Thoracic aorta endothelial cell (primary cell): ENCODE measurements at places on chromosomes 5 and 9. TPM values are rescaled to one million over a fixed set of nuclear protein-coding genes. Genes with fewer than 3 reads are reported as not detected.

Gene SPATA31E1
- total RNA-seq: not detected in 2 replicates

Gene GADD45G
- total RNA-seq: 0.29 and 0.53 TPM in 2 replicates

Gene DBH
- not detected in 2 replicates for total RNA-seq

Gene HK3
- total RNA-seq: not detected in 2 replicates

Gene SPOCK1
- 139 and 216 TPM in 2 replicates for total RNA-seq

Gene CXCL14
- not detected in 2 replicates for total RNA-seq

Gene GPX8
- 101 and 118 TPM in 2 replicates for total RNA-seq

Gene FBLL1
- total RNA-seq: 0.07 and 0.27 TPM in 2 replicates

Gene IL33
- total RNA-seq: 8.2 and 45.9 TPM in 2 replicates

Gene TMC1
- 2.2 and 3.2 TPM in 2 replicates for total RNA-seq

Gene UGT3A2
- total RNA-seq: not detected in 2 replicates

Gene EMB
- 0.07 and 0.13 TPM in 2 replicates for total RNA-seq

Gene LMNB1
- 137 and 152 TPM in 2 replicates for total RNA-seq

Gene GRIA1
- not detected in 2 replicates for total RNA-seq

Gene FBP1
- 1.6 and 13.2 TPM in 2 replicates for total RNA-seq

Gene SPATA31D4
- not detected in 2 replicates for total RNA-seq

Gene TBCA
- 180 and 195 TPM in 2 replicates for total RNA-seq

Gene ADAMTSL2
- not detected in 2 replicates for total RNA-seq

Gene NTRK2
- total RNA-seq: under 0.01 TPM in 1 of 2 replicates, not detected in the other

Gene TLE1
- total RNA-seq: 40.3 and 47.3 TPM in 2 replicates

Gene RPL37
- total RNA-seq: 172 and 319 TPM in 2 replicates

Gene SLC34A1
- not detected in 2 replicates for total RNA-seq

Gene HMMR
- 53.1 and 75.2 TPM in 2 replicates for total RNA-seq

Gene OTP
- not detected in 2 replicates for total RNA-seq

Gene SLC4A9
- total RNA-seq: not detected in 2 replicates

Gene FBXO38
- 87.9 and 111 TPM in 2 replicates for total RNA-seq

Gene ACTBL2
- not detected in 2 replicates for total RNA-seq

Gene TRIM14
- 8.2 and 12.2 TPM in 2 replicates for total RNA-seq

Gene TPD52L3
- total RNA-seq: not detected in 2 replicates

Gene OGN
- under 0.01 and 0.07 TPM in 2 replicates for total RNA-seq

Gene DOK3
- total RNA-seq: 0.86 and 2.8 TPM in 2 replicates

Gene N4BP3
- total RNA-seq: 16.0 and 20.8 TPM in 2 replicates

Gene FGD3
- total RNA-seq: not detected in 2 replicates
